ENCODE measurements at places on chromosomes 5 and 9.

DNA sequence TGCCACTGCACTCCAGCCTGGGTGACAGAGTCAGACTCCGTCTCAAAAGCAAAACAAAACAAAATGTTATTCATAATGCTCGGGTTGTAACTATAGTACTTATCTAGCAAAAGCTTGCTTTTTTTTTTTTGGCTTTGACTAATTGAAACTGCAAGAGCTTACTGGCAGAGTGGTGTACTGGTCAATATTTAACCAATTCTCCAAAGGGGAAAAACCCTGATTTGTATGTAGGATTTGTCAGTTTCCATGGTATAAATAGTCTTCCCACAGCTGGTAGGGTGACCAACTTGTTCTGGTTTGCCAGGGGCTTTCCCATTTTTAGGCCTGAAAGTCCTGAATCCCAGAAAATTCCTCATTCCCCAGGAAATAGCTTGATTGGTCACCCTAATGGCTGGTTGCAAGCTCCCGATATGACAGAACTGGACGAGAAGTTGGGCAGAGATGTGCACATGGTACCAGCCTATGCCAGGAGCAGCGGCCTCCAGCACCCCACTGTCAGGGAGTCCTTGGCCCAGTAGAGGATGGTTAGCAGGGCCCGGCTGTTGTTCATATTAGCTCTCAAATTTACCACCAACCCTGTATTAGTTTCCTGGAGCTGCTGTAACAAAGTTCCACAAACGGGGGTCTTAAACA is 58.0 kb downstream of the FXN start:
- DNase-seq, result no peak

DNA sequence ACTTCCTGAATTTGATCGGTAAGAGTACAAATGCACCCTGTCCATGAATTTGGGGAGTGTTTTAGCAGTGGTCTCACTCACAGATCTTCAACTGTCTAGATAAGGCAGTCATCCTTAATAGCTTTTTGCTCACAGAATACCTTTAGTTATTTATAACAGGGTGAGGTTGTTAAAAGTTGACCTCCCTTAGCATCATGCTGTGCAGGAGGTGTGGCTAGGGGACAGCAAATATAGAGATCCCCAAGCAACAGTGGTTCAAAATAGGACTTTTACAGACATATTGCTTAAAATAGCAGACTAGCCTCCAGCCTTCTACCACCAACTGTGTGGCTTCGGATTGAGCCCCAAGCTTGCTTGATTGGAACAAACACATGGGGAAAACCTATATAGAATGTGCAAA is 724.4 kb downstream of the TLE1 start:
- DNase-seq, result no peak

GRCh38 chr9:88835038-88835466 is 156.2 kb upstream of the S1PR3 start:
- DNase-seq, result no peak

- DNase-seq, result no peak
These were observed 57.8 kb upstream of the RAI14 start for GRCh38 chr5:34598177-34598794.

GRCh38 chr5:58455066-58455465 is 4.8 kb downstream of the PLK2 start:
- no peak for DNase-seq

Data from left colon (tissue), 2 donors.